ENCODE measurements at places on chromosomes 12 and 14.

GRCh38 chr12:57936513-57936883 is 4.9 kb upstream of the ATP23 start:
- no peak for DNase-seq

DNA sequence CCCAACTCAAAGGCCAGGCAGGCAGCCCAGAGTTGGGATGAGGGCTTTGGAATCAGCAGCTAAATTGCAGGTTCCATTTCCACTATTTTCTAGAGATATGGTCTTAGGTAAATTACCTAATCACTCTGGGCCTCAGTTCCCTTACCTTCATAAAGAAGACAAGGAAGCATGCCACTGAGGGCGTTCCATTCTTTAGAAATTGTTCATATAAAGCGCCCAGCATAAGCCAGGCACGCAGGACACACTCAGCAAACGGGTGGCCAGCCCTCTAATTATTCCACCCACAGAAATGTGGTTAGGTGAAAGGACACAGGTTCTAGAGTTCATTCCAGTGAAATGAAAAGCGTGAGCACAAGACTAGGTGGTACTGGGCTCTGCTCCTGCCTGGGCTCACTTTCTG is 87.9 kb upstream of the BCL11B start:
- DNase-seq, result no peak

- peak; percentile 86 for DNase-seq
Observed at GRCh38 chr12:107091989-107092641, 1.2 kb downstream of the CRY1 start.

DNA sequence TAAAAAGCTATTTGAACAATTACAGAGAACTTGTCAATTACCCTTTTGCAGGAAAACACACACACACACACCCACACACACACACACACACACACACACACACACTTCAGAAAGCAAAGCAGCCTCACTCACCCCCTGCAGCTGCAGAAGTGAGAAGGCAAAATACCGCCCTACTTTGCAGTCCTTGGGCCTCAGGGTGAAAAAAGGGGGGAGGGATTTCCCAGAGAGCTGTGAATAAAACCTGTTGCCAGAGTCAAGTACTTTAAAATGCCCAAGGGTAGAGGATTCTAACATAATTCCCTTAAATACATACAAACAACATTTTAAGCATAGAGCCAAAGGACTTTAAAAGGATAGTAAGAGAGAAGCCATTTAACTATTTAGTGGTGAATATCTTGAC is 285.9 kb downstream of the MDGA2 start:
- no peak for DNase-seq

GRCh38 chr14:100350276-100350926 is 27.3 kb downstream of the SLC25A47 start:
- DNase-seq, result no peak

DNA sequence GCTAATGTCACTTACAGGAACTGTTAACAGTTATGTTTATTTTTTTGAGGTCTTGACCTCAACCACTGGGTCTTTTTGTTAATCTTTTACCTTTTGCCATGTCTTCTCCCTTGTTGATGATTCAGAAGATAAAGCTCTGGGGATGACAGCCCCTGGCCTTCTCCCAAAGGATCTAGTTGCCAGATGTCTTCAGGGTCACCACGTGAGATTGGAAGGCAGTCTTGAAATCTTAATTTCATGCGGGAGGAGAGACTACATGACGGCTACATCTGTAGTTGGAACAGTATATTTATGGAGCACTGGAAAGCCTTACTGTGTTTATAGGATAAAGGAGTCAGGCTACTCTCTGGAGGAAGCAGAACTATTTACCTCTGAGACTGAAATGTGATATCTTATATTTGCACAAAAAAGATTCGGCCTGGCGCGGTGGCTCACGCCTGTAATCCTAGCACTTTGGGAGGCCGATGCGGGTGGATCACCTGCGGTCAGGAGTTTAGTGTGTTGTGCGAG is 5.6 kb downstream of the MLEC start:
- DNase-seq, result no peak

DNA sequence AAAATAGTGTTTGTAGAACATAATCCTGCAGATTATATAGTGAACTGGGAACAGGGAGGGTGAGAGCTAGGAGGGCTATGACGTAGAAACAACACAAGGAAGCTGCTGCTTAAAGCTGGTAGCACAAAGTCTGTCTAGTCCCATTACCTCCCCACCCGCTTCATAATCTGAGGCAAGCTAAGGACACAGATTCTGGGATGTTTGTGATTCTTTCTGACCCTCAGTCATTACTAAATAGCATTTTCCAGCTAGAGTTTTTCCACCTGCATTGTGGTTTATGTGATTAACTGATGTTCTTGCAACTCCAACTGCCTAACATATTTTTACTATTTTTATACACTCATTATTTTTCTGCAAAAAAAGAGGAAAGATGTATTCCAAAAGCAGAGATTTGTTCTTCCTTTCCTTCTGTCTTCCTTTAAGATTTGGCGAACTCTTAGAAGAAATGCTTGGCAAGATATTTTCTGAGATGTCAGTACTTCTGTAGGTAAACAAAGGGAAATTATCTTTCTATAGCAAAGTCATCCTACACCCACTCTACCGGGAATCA is 293.2 kb upstream of the FAR2 start:
- no peak for DNase-seq

DNA sequence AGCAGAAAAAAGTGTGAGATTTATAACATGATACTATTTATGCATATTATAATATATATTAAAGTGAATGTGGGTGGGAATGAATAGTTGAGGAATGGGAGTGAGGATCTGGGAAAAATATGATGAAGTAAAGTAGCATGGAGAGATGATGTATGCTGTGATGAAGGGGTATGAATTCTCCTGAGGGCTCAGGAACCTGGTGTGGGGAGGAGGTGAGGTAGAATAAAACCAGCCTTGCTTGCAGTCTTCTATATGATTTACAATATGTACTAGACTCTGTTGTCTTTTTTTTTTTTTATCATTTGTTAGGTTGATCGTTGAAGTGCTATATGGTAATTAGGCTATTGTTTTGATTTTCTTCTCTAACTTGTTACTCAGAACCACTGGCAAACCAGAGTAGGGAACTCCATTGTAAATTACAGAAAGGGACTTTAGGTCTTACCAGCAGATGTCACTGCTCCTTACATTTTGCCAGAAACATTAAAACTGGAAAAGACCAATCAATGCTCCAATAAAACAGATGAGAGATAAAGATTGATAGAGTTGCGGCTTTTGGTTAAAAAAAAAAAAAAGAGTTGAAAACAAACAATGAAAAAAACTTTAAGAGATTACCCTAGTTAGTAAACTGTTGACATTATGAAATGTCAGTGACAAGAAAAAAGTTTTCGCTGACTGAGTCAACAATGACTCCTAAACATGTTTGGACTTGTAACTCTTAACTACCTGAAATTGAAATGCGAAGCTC is 39.9 kb downstream of the ATL1 start:
- peak; percentile 20 for DNase-seq

GRCh38 chr14:50830044-50830931 is 674 bp downstream of the NIN start:
- no peak for DNase-seq

GRCh38 chr14:95808371-95808770 is 68.3 kb upstream of the TUNAR start:
- DNase-seq, result no peak

Measured in Panc1 (cell line).